ENCODE measurements at places on chromosomes 7 and 10. TPM values are rescaled to one million over a fixed set of nuclear protein-coding genes. Genes with fewer than 3 reads are reported as not detected.

GRCh38 chr7:142806022-142806356 is 35.2 kb downstream of the PRSS2 start:
- peaks cover 32% of the 10 kb centered on the region for H3K27me3 ChIP-seq
- H3K4me3 ChIP-seq = no peak overlapping the region
- no peaks in the 10 kb centered on the region for H3K4me1 ChIP-seq
- no peak overlapping the region for H3K27ac ChIP-seq

The IDE gene
- 29.0 TPM for total RNA-seq

DNA sequence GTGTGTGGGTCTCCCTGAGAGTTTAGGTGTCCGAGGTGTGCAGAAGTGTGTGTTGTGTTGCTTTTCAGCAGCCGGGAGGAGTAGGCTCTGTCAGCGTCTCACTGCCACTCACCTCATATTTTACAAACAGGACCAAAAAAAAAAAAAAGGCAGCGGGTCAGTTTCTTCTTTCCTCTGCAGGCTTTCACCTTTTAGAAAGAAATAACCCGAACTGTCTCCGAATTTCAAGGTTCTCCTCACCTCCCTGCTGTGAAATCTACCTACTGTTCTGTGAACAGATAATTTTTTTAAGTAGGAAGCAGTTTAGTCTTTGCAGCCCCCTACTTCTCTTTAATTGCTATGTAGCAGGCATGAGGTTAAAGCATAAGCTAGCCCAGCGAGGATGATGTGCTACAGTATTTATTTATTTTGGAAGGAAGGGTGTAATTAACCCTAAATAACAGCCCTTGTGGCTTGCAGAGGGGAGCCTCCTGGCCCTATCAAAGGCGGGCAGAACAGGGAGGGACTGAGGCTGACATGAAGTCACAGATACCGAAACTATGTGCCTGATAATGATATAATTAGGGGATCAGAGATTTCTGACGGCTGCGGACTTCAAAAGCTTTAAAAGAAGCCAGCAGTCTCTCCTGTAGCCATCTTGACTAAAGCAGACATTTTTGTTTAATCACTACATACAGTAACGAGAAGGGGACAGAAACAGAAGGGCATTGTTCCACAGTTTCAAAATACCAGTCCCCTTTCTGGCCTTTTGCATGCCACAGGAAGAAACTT is 1.6 kb downstream of the BAMBI start:
- no peaks in the 10 kb centered on the region for H3K36me3 ChIP-seq
- H3K27me3 ChIP-seq = peaks cover 56% of the 10 kb centered on the region
- H3K4me3 ChIP-seq = peak overlapping the region; percentile 77
- DNase-seq = peak; percentile 41

DNA sequence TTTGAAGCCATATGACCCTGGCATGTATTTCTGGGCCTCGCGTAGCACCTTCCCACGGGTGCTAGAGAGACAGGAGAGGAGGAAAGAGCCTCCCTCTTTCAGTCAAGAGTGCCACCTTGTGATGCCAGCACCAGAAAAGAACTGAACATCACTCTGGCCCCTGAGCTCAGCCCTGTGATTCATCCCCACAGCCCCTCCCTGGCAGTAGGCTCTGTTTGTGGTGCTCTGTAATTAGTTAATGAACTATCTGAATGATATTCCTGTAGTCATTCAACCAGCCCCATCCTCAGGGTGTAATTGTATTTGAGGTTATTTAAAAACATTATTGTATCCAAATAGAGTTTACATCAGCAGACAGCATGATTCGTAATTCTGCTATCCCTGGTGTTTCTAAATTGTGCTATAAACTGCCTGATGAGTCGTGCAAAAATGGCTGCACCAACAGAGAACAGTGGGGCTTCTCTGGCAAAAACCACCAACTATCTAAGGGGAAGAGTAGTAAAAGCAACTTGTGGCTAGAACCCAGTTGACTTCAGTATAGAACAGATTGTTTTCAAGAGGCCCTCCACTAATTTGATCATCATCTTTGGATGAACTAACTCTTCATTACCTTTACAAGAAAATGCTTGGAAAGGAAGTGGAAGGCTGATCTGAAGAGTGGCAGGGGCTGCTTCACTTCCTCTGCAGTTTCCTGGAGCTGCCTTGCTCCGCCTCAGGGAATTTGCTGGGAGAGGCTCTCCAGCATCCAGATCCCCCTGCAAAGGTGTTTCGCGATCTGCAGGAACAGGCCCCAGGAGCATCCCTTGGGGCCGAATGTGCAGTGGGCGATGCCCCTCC is 23.7 kb upstream of the TIAL1 start:
- no peak overlapping the region for H3K4me3 ChIP-seq
- no peaks in the 10 kb centered on the region for H3K36me3 ChIP-seq
- no peak overlapping the region for H3K27ac ChIP-seq
- DNase-seq = peak; percentile 20
- no peaks in the 10 kb centered on the region for H3K27me3 ChIP-seq

The TRPV5 gene
- not detected for total RNA-seq

GRCh38 chr10:119541459-119542356 is 811 bp downstream of the RGS10 start:
- peak; percentile 47 for DNase-seq
- peak overlapping the region; percentile 87 for H3K4me3 ChIP-seq
- peak overlapping the region; percentile 86 for H3K27ac ChIP-seq
- peaks cover 50% of the 10 kb centered on the region for H3K4me1 ChIP-seq

The HTR5A gene
- not detected for total RNA-seq

The CYP17A1 gene
- not detected for total RNA-seq
